ENCODE measurements at places on chromosomes 3 and 15.
A peak's percentile ranks its signal among the peaks of the same experiment; 100 is the strongest.

DNA sequence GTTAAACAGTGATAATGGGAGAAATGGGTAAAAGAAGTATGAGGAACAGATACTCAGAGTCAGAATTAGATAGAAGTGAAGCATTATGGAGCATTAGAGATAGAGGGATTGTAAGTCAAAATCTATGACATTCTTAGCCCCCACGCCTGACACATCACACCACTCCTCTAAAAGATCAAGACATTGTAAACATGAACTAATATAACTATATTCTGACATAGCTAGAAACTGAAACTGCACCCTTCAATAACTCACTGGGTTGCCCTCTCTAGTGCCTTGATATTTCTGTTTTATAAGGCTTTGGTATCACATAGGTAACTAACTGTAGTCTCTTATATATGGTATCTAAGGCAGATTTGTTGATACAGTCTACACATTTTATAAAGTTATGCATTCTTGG is 684.3 kb upstream of the DPPA4 start:
- DNase-seq: no peak

GRCh38 chr3:178257491-178257890 is 278.7 kb upstream of the KCNMB2 start:
- DNase-seq: no peak

GRCh38 chr3:120693439-120694171 is 11.6 kb upstream of the HGD start:
- DNase-seq: no peak

DNA sequence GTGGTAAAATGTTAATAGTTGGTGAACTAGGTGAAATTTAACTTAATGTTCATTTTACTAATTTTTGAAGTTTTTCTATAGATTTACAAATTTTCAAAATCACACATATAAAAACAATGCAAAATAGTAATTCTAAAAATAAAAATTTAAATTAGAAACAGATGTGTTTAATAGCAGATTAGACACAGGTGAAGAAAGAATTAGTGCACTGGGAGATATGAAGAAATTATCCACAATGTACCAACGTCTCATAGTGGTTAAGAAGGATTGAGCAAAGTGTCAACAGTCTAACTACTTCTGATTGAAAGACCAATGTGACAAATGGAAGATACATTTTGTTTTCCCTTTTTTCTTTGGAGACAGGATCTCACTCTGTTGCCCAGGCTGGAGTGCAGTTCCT is 26.5 kb downstream of the SPG11 start:
- DNase-seq: no peak

GRCh38 chr3:136624894-136625815 is 127.0 kb downstream of the STAG1 start:
- no peak for DNase-seq

GRCh38 chr15:65095747-65096104 is 19.2 kb downstream of the KBTBD13 start:
- DNase-seq: no peak

- DNase-seq: no peak
These were observed 59.0 kb downstream of the SLC12A1 start for GRCh38 chr15:48265135-48265534.

- no peak for DNase-seq
These were observed 2.1 kb downstream of the ZFAND6 start for GRCh38 chr15:80061582-80061981.

DNA sequence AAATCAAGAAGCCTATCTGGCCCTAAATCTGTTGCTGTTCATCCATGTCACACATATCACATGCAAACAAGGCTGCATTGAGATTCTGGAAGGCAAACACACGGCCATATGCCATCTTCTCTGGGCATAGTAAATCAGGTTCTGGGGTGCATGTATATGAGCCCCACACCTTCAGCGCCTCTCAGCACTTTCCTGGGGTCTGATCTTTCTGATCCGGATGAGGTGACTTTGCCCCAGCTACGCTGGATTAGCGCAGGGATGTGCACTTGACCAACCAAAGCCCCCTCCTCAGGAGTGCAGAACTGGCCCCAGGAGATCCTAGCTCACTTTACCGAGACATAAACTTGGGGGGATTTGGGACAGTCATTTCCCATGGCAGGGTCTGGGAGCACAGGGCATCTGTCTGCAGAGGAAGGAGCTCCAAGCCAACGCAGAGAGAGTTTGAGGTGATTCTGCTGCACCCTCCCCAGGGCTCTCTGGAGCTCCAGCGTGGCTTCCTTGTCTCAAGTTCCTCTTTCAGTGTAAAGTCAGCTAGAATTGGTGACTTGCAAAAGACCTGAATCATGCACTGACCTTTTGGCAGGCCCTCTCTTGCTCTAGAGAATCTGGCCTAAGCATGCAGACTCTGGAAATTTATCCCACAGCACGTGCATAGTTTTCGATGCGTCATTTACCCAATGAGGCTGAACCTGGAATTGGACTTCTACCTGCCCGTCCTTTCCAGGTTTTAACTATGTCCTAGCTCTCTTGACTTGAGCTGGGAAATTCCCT is 63.5 kb upstream of the KLF13 start:
- DNase-seq: no peak

DNA sequence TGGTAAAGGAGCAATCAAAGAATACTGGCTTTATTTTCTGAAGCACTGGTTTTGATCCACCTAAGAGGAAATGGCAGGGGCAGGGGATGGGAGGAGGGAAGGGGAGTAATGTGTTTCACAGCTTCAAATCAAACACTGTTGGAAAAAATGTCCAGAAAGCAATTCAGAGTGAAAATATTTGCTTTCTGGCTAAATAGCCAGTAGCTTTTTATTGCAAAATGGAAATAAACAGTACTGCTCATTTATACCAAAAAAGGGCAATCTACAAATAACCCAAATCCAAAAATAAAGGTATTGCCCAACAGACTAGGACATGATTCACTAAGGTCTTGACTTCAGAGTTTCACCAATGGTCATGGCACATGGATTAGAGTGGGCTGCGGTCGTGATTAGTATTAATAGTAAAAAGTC is 279.3 kb upstream of the THBS1 start:
- no peak for DNase-seq

DNA sequence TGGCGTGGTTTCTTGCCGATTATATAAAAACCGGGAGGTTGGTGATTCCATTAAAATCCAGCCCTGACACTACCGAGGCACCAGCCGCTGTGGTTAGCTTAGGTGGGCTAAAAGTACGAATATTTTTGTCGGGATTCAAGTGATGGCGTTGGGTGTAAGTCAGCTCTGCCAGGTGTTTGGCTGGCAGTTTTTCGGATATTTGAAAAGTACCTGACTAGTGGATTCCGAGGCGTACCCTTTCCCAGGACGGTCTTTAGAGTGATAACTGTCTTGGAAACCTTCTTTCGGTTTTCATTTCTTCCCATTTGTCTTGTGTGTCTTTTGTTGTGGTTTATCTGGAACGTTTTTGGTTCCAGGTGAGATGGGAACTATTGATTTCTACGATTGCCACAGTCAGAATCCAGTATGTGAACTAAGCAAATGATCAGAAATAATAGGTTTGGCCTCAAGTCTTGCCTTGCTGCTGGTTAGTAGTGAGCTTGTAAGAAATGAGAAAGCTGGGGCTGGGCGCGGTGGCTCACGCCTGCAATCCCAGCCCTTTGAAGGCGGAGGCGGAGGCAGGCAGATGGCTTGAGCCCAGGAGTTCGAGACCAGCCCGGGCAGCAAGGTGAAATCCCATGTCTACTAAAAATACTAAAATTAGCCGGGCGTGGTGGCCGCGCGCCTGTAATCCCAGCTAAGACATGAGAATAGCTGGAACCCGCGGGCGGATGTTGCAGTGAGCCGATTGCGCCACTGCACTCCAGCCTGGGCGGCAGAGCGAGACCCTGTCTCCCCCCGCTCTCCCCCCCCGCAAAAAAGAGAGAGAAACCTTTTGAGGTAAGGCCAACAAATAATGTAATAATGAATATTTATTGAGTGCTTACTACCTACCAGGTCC is 1.4 kb downstream of the FYTTD1 start:
- peak; percentile 16 for DNase-seq

GRCh38 chr15:101692801-101693598 is 31.3 kb downstream of the TARS3 start:
- DNase-seq: no peak

- no peak for DNase-seq
These were observed 59.5 kb downstream of the SCN11A start for GRCh38 chr3:38992117-38992760.

DNA sequence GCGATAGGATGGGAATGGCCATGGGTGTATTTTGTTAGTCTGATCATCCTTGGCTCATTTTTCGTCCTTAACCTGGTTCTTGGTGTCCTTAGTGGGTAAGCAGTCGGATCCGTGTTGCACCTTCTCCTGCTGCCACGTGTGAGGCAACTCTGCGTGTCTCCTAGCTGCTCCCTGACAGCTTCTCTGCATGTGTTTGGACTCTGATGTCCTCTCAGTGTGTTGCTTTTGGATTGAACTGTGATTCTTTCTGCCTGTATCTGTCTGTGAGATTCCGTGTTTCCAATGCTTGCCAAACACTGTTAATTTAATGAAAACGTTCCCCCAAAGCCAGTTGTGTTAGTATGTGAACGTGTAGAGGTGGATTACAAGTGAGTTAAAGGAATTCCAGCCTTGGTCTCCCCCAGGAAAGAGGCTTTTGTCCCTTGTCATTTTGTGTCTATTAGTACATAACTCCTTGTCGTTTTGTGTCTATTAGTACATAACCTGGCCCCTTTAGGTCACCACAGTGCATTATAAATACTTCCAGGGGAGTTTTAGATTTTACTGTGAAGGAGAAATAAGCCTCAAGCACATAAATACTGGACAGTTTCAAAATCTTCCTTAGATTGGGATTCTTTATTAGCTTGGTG is 172.4 kb downstream of the CHDH start:
- DNase-seq: no peak

- no peak for DNase-seq
These were observed 389.0 kb upstream of the THBS1 start for GRCh38 chr15:39191871-39192291.
